ENCODE measurements at places on chromosomes 16 and 17.

DNA sequence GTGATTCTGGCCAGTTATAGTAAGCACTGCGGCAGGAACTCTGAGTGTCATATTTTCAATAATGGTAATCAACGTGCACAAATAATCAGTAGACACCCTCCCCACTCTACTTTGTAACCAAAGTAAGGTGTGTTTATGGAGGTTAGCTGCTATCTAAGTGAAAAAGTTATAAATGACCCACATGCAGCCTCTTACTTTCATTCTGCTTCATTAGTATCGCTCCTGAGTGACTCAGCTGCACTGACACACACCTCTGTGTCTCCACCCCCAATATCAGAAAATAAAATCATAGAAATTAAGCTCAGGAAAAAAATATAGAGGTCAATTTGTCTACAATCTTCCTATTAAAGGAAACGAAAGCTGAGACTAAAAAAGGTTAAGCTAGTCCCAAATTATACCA is 64.1 kb upstream of the TRAP1 start:
- DNase-seq = no peak

DNA sequence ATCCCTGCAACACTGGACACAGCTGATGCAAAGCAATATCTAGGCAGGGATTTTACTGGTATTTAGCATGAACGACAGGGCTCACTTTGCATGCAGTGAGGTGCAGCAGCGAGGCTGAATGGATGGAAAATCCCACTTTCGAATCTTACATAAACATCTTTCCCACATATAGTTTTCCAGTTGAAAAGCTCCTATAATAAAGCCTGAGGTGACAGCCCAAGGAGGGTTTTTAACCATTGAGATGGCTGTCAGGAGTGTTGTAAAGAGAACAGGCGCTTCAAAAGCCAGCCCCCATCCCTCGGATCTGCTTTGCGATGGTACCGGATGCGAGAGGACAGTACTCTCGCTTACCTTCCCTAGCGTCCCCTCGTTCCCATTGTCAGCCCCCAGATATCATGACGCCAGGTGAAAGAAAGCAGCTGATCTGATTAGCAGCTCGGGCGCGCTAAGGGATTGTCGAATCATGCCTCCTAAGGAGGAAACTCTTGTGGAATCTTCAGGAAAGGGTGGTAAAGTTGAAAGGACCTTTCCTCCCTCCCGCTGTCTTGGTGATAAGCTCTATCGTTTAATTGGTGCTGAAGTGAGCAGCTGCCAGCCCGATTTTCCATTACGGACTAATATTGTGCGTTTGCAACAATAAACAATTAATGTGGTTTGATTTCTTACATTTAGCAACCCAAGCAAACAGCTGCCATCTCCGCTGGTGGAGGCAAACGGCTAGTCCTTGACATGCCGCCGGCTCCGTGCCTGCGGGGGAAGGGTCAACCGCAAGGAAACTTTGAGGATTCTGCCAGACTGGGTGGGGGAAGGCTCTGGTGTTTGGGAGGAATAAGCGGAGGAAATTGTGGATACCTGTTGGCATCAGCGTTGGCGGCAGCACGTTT is 1.8 kb downstream of the CDH8 start:
- DNase-seq = no peak

- DNase-seq = no peak
Observed at GRCh38 chr16:67183284-67183626, 508 bp downstream of the MATCAP1 start.

- DNase-seq = no peak
Observed at GRCh38 chr17:40124279-40125141, 2.7 kb downstream of the MSL1 start.

- DNase-seq = no peak
Observed at GRCh38 chr16:20628213-20628612, 52.0 kb upstream of the ACSM2B start.

GRCh38 chr16:58509256-58510096 is 5.8 kb upstream of the SETD6 start:
- DNase-seq = no peak

DNA sequence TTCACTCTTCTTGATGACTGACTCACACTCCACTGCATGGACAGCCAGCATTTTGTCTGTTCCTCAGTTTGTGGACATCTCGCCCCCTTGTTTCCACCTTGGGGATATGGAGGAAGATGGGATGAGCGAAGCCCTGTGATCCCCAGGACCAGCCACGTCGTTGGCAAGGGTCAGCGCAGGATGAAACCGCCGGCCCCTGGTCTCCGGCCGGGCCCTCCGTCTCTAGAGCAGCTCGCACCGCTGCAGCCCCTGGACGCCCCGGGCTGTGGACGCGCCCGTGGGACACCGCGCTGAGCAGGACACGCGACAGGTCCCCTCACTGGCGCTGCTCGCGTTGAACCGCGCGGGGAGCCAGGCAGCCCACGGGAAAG is 604 bp upstream of the ZC3H18 start:
- no peak for DNase-seq

DNA sequence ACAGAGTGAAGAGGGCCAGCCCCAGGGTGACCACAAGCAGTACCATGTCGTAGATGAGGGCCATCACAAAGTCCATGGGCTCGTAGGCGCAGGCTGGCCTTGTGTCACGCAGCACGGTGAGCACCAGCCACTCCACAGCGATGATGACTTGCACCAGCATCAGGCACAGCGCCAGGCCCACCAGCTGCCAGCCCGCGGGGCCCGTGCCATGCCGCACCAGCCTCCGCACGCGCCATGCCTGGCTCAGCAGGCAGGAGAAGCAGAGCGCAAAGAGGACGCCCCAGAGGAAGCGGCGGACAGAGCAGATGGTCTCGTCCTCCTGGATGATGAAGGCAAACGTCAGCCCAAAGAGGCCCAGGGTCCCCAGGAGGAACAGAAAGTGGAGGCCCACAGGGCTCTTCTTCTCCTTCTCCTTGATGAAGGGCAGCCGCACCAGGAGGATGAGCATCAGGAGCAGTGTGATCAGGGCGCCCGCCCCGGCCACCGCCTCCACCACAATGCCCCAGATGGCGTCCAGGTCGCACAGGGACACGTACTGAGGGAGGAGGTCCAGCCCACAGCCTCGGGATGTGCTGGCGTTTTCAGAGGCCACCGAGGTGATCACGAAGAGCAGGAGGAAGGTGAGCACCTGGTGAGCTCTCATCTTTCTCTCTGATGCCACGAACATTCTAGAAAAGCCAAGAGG is 12.3 kb downstream of the GPRC5B start:
- no peak for DNase-seq

DNA sequence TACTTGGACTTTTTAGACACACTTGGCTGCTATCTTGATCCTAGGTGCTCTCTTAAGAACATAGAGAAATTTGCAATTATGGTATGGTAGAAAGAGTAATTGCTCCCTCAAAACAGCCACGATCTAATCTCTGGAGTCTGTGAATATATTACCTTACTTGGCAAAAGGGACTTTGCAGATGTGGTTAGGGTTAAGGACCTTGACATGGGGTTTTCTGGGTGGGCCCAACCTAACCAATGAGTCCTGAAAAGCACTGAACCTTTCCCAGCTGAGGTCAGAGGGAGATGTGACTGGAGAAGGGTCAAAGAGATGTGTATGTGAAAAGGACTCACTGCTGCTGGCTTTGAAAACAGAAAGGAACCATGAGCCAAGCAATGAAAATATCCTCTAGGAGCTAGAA is 26.7 kb upstream of the MED13 start:
- no peak for DNase-seq

DNA sequence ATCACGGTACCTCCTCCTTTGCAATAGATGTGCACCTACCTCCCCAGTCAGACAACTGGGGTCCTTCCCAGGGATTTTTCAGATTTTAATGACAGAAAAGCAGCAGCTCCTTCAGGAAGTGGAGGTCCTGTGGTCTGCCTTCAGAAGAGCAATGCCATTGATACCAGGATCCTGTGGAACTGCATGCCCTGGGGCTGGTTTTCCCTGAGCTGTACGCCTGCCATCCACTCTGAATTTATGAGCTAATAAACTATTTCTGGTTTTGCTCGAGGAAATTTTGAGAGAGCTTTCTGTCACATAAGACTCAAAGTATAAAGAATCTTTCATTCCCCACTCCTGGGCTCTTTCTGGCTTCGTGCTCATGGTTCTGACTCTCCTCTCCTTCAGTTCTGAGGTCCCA is 10.0 kb upstream of the CCL23 start:
- no peak for DNase-seq

DNA sequence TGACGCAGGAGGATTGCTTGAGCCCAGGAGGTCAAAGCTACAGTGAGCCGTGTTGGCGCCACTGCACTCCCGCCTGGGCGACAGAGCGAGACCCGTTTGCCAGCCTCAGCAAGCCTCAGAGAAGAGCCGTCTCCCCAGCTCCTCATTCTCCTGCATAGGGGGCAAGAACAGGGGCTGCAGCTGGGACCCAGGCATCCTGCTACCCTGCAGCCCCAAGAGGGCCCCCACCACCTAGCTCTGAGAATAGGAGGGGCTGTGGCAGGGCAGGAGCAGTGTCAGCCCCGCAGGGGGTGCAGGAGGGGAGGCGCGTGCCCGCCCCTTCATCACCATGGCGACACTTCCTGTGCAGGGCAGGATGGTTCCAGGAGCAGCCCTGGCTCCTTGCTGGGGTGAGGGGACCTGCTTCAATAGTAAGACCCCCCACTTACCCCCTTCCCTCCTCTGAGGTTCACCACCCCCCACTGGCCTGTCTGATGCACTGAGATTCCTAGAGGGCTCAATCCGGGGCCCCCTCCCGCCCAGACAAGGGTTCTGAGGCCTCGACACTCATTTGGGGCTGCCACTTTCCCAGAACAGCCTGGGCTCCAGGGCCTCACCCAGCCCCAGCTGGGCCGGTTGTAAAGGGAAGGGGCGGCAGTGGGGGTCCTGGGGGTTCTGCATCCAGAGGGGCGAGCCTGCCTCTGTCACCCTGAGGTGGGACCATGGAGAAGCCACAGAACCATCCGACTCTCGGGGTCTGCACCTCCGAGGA is 20.2 kb downstream of the VASN start:
- DNase-seq = no peak

DNA sequence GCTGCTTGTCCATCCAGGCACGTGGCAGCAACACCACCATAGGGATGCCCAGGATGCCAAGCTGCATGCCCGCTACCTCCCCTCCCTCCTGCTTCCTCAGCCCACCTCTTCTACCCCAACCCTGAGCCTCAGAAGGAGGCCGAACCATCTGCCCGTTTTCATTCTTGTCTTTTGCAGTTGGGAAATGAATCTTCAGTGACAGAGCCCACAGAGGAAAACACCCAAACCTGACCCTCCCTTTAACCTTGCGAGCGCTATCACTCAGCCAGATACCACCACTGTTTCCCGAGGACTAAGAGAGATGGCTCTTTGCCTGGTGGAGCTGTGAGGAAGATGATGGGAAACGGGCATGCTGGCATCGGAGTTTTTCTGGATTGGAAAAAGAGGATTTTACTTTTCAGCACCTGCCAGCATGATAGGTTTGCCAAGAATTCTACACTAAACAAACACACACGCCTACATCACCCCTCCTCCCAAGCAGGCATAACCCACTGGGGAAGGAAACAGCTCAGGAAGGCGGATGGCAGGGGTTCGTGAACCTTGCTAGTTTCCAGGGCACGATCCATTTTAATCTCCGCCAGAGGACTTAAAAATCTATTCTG is 457.4 kb downstream of the SLC39A11 start:
- no peak for DNase-seq

- DNase-seq = no peak
Observed at GRCh38 chr17:2213291-2213960, 90.2 kb downstream of the SMG6 start.

DNA sequence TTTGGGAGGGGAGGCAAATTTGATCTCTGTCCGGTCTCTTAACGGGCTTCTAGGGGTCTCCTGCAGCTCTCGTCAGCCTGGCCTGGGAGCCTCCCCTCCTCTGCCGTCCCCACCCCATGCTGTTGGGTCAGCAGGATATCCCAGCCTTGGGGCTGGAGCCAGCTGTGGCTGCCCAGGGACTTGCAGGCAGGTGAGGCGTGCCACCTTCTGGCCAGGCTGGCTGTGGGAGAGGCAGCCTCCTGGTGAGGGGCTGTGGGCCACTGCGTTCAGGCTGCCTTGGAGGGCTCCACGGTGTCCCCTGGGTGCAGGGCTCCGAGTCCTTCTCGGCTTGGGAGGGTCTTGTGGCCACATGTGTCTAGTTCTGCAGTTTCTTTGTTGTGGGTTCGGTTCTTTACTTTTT is 34.6 kb downstream of the TBCD start:
- no peak for DNase-seq

- no peak for DNase-seq
Observed at GRCh38 chr17:61203671-61204131, 195.9 kb upstream of the TBX2 start.

GRCh38 chr16:9327253-9327652 is 235.8 kb downstream of the HAPSTR1 start:
- no peak for DNase-seq

DNA sequence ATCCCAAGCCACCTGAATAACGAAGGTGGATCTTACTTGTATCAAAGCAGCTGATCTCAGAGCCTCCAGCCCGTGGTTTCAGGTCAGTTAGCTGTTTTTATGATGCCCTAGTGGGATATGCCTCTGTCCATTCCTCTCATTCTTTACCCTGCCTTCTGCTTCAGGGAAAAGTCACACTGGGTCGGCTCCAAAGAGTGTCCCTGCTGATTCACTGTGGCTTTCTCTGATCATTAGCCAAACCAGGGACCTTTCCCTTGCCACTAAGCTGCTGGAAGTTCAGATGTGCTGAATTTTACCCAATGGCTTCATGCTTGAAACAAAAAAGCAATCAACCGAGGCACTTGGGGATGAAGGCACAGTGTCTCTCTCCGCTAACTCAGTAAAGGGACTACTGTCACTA is 170.2 kb upstream of the SALL1 start:
- DNase-seq = no peak

- DNase-seq = peak; percentile 75
Observed at GRCh38 chr17:50550661-50551432, 3.9 kb downstream of the SPATA20 start.

- peak; percentile 18 for DNase-seq
Observed at GRCh38 chr17:13114601-13115031, 96.8 kb upstream of the ELAC2 start.

DNA sequence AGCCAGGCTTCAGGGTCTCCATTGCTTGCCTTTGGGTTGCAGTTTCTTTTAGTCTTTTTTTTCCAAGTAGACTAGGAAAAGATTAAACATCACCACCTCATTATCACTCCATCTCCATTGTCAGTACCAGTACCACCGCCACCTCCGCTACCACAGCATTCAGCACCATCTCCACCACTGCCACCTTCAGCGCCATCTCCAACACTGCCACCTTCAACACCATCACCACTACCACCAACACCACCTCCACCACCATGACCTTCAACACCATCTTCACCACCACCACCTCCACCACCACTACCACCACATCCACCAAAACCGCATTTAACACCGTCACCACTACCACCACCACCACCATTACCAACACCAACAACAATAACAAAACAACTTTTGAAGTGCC is 141.5 kb upstream of the MPHOSPH6 start:
- DNase-seq = no peak

DNA sequence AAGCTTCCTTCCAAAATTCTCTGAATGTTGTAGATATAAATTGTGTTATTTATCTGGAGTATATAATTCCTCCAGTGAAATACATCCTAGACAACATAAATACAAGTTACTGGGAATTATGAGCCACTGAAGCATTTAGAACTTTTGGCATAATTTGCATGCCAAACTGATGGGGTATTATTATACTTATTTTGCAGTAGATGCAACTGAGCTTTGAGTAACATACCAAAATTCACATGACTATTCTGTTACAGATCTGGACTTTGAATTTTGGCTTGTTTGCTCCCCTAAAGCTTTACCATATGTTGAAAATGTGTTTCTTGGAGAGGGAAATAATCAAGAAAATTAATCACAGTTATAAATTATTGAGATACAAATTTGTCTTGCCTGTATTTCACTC is 372.5 kb downstream of the CDH11 start:
- no peak for DNase-seq

- peak; percentile 68 for DNase-seq
Observed at GRCh38 chr16:3645504-3646347, 8.8 kb upstream of the DNASE1 start.

- no peak for DNase-seq
Observed at GRCh38 chr16:2035431-2036199, 8.9 kb downstream of the NHERF2 start.
